Muscle of arm (tissue), 14 donors: ENCODE measurements at places on chromosomes 3 and 15. TPM values are rescaled to one million over a fixed set of nuclear protein-coding genes. Genes with fewer than 3 reads are reported as not detected.

DNA sequence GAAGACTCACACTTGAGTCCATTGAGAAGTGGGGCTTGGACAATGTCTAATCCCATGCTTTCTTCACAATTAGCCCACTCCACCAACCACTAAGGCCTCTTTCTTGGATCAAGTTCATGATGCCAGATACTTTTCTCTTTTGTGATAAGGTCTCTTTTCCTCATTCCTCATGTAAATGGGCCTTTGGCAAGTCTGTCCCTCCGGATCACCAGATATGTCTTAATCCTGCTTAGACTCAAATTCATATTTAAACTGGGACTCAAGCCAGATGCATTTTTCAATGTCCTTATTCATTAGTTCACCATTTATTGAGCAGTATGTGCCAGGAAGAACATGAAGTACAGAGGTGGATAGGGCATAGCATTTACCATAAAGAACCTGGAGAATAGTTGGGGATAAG, 671.1 kb downstream of the TBL1XR1 start:
- DNase-seq, result no peak

- no peak for DNase-seq
Measured at GRCh38 chr15:39588531-39589192, 7.8 kb downstream of the THBS1 start.

- DNase-seq, result no peak
Measured at GRCh38 chr3:51706021-51706485, 815 bp upstream of the GRM2 start.

DNA sequence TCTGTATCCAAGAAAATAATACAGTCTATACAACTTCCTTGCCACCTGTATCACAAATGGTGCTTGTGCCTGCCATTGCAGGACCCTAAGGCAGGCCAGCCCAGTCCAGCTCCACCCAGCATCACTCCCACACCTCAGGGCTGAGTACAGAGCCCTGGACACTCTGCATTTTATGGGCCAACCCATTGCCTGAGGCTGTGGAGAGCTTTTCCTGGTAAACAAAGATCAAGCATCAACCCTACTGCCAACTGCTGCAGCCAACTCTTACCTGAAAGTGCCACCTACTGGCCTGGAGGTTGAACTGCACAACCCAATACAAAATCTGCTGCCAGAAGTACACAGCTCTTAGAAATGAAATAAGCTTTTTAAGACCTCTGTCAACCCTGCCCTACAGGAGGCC, 1082.2 kb downstream of the NAALADL2 start:
- no peak for DNase-seq

- DNase-seq, result no peak
Measured at GRCh38 chr3:111077369-111077768, 5.8 kb downstream of the NECTIN3 start.

DNA sequence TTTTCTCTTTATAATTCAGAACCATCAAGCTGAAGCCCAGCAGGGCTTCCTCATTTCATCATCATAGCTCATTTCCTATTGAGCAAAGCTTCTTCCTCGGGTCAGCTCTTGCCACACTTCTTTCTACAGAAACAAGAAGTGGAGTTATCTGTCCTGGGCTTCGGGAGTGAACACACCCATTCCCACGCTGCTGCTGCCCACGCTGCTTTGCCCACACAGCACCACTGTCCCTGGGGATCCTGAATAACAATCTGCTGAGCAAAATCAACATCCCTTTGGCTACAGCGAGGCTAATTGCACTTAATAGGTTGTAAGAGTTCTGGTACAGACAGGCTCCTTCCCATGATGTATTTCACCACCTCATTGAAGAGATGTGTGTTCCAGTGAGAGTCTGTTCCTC, 23.7 kb downstream of the CEP19 start:
- peak; percentile 14 for DNase-seq

GRCh38 chr3:71549951-71550350, 33.6 kb downstream of the FOXP1 start:
- DNase-seq, result no peak

GRCh38 chr3:107416138-107416537, 38.9 kb downstream of the CCDC54 start:
- DNase-seq, result no peak

GRCh38 chr15:56320316-56320715, 44.9 kb upstream of the TEX9 start:
- DNase-seq, result no peak

- no peak for DNase-seq
Measured at GRCh38 chr3:153855772-153856171, 265.4 kb upstream of the ARHGEF26 start.

DNA sequence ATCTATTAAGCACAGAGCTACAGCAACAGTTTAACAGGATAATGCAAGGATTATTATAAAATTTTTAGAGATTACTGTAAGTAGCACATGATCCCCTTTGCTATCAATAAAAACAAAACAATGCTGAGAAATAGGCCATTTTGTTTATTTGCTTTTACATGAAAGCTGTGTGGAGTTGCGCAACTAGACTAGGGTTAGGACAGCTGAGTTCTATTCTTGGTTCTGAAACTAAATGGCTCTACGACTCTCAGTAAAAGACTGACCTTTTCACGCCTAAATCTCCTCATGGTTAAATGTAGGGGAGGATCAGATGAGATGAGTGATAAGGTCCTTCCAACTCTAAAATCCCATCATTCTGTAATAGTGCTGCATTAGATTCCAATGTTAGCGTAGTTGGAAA, 25.0 kb downstream of the KCNMB2 start:
- DNase-seq, result no peak

DNA sequence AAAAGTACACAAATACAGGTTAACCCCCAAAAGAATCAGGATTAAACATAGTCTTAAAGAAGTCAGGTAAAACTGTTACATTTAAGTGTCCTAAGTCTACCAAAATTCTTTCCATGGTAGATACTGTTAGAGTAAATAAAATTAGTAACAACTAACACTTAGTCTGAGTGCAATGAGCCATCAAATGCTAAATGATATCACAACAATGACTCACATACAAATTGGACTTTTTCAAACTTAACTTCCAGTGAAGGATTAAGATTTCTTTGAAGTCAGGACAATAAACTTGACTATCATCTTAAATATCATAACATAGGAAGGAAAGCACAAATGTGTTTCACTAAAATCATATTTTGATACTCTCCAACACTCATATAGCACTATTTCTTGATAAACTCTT, 43.9 kb downstream of the ZNF148 start:
- DNase-seq, result no peak

DNA sequence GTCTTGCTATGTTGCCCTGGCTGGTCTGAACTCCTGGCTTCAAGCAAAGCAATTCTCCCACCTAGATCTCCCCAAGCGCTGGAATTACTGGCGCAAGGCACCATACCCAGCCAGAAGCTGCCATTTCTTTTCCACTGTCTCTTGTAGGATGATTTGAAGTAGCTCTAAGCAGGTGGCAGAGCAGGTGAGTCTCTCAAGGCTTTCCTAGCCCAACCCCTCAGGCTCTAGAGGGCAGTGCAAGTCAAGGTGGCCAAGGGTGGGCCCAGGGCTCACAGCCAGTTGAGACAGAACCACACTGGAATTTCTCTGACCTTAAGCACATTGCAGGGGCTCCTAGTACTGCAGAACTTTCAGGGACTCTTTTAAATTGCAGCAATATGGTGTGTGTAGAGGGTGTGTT, 15.6 kb upstream of the DAG1 start:
- no peak for DNase-seq

DNA sequence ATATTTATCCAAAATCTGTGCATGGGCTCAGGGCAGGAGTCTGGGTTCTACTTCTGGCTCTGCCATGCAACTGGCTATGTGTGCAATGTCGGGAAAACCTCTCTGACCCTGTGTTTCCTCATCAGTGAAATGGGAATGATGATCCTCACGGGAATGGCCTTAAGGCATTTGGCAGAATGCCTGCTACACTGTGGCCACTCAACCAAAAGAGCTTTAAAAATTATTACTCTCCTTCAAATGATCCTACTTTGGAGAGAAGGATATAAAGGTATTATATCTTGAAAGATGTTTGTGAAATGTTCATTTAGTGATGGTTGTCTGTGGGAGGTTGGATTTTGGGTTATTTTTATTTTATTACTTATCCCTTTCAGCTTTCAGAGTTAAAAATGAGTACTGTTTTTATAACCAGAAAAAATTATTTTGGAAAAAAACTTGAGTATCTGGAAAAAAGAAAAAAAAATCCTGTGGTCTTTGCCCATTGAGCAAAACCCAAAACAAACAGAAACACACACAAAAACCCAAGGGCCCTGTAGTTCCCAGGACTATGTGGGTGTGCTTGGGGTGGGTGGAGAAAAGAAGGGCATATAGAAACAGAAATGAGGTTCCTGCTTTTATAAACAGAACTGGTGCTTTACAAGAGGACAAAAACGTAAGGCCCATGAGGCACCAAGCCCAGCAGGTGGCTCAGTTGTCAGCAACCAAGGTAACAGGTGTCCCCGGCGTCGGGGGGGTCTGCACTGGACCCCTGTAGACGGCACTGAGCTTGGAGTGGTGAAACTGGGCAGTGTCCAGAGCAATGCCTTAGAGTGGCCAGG, 22.0 kb downstream of the RGMA start:
- DNase-seq, result no peak

- DNase-seq, result no peak
Measured at GRCh38 chr3:150972366-150973071, at the start of gene CLRN1. CLRN1 (minus strand) TSS chr3:150972727; CDS start chr3:150972708, 19 bp downstream.

- no peak for DNase-seq
Measured at GRCh38 chr3:46908294-46908985, 30.9 kb downstream of the PTH1R start.

GRCh38 chr3:172980849-172981248, 160.2 kb downstream of the SPATA16 start:
- DNase-seq, result no peak

DNA sequence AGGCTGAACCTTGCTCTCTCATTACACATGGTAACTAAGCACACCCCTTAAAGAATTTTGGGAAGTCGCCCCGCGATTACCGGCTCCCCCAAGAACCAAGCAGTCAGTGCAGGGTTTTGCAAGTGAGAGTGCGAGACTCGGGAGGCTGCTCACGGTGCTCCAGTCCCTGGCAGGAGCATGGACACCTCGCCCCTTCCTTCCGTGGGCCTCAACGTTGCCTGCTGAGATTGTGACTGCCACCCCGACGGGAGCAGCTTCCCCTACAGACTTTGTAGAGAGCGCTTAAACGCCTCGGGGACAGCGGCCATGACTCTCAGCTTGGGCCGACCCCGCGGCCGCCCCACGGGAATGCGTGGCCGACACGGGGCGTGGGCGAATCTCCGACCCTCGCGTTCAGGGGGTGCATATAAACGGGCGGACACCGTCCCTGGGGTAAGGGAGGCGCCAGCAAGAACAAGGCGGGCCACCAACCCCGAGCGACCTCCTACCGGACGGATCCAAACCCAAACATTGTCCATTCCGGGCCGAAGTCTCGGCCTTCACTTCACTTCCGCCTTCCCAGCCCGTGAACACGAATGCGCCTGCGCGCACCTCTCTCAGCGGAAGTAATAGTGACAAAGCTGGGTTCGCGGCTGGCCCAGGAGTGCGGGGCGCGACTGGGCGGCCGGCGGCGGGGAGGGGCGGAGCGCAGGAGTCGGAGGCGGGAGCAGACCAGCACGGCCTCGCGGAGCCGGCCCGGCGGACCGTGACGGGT, at the start of gene ATP2C1:
ATP2C1 (plus strand) TSS at position 709 of the 754 bp plus-strand sequence. CDS start 686 bp downstream, outside the sequence.
- DNase-seq, result peak; percentile 96

GRCh38 chr3:107369791-107370190, 7.4 kb upstream of the CCDC54 start:
- DNase-seq, result peak; percentile 18

DNA sequence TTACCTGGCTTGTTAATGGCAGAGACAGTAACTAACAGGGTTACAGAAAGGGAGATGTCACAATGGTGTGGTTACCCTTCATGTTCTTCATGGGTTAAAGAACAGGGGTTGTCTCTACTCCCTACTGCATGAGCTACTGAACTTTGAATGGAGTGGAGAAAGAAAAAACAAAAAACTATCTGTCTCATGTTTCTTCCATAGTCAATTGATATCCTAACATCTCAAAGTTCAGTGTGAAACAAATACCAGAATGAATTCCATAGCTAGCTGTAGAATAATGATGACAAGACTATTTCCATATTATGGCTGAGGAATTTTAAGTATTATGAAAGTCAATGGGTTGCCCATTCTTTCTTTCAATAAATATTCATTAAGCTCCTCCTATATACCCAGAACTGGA, 161.3 kb upstream of the LPP start:
- no peak for DNase-seq

DNA sequence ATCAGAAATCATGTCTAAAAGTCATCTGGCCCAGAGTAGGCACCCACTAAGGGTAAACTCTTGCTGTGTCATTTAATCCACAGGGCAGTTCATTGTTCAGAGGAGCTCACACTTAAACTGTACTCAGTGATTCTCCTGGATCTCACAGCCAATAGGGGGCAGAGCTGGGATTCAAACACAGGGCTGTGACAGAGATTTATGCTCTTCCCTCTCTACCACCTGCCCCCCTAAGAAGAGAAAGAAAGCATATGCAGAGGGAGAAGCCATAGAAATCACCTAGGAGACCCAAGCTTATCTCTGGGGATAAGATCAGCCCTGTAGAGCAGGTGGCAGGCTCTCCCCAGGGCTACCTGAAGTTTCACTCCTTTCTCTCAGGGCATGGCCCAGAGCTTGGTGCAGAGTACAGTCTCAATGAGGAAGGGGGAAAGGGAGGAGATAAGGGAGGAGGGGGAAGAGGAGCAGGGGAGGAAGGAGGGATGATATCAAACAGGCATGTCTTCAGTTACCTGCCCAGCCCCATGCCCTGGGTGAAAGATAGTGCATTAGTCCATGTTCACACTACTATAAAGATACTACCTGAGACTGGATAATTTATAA, 51.8 kb upstream of the ADPGK start:
- no peak for DNase-seq

- no peak for DNase-seq
Measured at GRCh38 chr3:25009665-25010064, 418.4 kb upstream of the RARB start.

DNA sequence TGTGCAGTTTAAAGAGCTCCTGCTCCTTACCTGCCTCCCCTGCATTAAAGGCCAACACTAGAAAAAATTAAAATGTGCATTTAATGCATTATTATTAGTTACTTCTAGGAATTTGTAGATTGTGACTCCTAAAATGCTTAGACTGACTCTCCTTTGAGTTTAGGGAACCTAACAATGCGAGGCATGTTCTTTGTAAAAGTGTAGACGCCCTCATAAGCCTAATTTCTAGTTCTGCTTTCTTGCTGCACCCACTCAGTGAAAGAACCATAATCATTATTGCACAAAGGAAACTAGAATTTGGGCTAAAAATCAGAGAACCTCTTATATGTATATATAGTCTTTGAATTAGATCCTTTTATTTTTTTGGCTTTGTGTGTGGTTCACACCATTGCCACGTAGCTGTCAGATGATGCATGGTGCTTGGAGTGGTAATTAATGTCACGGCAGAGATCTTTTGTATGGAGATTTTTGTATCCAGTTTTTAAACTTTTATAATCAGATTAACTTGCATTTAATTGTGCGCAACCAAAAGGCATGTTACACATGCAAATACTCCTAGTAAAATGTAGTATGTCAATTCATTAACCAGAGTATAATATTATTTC, 710 bp downstream of the ABHD10 start:
- peak; percentile 37 for DNase-seq

- no peak for DNase-seq
Measured at GRCh38 chr3:187082758-187083375, 56.4 kb downstream of the RPL39L start.

- DNase-seq, result no peak
Measured at GRCh38 chr3:114456742-114457141, 162.9 kb downstream of the TIGIT start.

- DNase-seq, result peak; percentile 15
Measured at GRCh38 chr15:31869686-31870307, 160.5 kb upstream of the CHRNA7 start.

The HESX1 gene
- 2.6 TPM for polyA plus RNA-seq

The GNAI2 gene
- polyA plus RNA-seq, result 166 TPM

The DNAJA4 gene
- polyA plus RNA-seq, result 69.3 TPM

The SLC24A5 gene
- polyA plus RNA-seq, result not detected

The UBE2E2 gene
- polyA plus RNA-seq, result 48.5 TPM

The TGFBR2 gene
- 58.2 TPM for polyA plus RNA-seq

The OSBPL10 gene
- 13.5 TPM for polyA plus RNA-seq

The HTR3E gene
- polyA plus RNA-seq, result not detected
